ENCODE measurements at places on chromosomes 2 and 18. TPM values are rescaled to one million over a fixed set of nuclear protein-coding genes. Genes with fewer than 3 reads are reported as not detected.

Gene UGT1A8
- not detected for total RNA-seq

GRCh38 chr18:55433648-55434047, 154.3 kb downstream of the TCF4 start:
- no peak for DNase-seq

GRCh38 chr2:56185101-56185581, 1.4 kb downstream of the CCDC85A start:
- peak; percentile 14 for DNase-seq

GRCh38 chr2:145023334-145023934, 503.5 kb upstream of the ZEB2 start:
- DNase-seq: no peak

DNA sequence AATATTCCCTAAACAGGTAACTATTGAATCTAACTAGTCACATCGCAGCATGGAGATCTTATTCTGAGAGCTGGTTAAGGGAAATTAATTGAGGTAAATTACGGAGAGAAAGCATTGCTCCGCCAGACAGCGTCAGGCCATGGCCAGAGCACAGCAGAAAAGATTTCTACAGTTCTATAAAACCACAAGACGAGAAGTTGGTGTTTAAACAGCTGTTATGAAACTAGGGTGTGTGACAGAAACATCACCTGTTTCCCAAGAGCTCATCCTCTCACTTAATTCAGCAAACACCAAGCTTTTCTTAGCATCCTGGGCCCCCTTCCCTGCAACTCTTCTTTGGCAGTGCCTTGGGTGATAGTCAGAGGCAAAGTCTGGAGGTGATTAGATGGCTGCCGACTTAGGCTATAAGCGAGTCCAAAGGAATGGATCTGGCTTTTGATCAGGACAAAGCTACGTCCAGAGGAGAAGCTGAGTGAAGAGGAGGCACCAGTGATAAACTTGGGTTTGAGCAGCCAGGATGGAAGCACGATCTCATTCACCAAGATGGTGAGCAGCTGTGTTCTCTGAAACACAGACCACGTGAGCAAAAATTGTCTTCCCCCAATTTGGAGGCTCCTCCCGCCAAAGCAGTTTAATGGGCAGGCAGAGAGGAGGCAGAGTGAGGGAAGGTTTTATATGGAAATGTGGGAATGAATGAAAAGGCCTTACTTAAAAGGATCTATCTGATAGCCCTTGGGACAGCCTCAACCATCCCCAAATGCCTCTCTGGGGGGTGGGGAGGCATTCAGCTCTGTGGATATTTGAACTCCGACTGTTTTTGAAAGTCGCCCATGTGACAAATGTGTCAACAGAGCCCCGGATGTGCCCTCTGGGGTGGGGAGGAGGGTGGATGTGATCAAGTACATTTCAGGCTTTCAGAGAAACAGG, 57.8 kb downstream of the PKDCC start:
- no peak for DNase-seq
